ENCODE measurements at places on chromosomes 6 and 20.

DNA sequence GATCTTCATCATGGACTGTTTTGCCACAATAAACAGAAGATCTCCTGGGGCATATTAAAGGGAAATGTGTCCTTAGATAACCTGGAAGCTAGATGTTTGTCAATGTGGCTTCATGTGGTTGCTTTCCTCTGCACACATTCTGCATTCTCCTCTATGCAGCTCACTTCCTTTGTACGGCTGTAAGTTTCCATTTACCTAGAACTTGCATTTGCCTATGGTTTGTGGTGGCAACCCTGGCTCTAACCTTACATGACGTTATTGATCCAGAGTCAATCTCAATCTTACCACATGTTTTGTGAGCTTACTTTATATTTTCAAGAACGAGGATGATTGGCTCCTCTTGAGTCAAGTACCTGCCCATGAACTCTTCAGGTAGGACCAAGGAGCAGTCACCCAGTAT, 863.1 kb downstream of the MAFB start:
- DNase-seq = peak; percentile 74

- DNase-seq = no peak
These were observed 139.2 kb upstream of the PLN start for GRCh38 chr6:118408863-118409262.

DNA sequence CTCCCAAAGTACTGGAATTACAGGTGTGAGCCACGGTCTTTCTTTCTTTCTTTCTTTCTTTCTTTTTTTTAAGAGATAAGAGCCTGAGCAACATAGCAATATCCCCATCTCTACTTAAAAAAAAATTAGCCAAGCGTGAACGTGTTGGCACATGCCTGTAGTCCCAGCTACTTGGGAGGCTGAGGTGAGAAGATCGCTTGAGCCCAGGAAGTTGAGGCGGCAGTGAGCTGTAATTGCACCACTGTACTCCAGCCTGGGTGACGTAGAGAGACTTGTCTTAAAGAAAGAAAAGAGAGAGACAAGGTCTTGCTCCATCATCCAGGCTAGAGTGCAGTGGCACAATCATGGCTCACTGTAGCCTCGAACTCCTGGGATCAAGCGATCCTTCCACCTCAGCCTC, 162.0 kb upstream of the MLN start:
- DNase-seq = no peak

DNA sequence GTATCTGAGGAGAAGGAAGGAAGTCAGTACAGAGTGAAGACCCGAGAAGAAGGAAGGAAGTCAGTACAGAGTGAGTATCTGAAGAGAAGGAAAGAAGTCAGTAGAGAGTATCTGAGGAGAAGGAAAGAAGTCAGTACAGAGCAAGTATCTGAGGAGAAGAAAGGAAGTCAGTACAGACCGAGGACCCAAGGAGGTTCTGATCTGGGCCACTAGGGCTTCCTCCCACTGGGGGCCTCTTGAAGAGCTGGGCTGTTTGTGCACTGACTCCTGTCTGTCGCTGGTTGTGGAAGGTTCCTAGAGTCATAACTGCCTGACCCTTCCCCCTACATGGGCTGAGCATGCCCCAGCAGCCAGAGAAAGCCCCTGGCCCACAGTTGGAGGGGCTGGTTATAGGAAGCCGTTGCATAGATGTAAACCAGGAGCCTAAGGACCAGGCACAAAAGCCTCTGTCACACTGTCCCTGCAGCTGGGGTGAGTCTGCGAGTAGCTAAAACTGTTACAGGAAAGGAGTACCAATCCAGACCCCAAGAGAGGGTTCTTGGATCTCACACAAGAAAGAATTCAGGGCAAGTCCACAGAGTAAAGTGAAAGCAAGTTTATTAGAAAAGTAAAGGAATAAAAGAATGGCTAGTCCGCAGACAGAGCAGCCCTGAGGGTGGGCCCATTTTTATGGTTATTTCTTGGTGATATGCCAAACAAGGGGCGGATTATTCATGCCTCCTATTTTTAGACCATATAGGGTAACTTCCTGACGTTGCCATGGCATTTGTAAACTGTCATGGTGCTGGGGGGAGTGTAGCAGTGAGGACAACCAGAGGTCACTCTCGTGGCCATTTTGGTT, 395.9 kb downstream of the PREX1 start:
- no peak for DNase-seq

DNA sequence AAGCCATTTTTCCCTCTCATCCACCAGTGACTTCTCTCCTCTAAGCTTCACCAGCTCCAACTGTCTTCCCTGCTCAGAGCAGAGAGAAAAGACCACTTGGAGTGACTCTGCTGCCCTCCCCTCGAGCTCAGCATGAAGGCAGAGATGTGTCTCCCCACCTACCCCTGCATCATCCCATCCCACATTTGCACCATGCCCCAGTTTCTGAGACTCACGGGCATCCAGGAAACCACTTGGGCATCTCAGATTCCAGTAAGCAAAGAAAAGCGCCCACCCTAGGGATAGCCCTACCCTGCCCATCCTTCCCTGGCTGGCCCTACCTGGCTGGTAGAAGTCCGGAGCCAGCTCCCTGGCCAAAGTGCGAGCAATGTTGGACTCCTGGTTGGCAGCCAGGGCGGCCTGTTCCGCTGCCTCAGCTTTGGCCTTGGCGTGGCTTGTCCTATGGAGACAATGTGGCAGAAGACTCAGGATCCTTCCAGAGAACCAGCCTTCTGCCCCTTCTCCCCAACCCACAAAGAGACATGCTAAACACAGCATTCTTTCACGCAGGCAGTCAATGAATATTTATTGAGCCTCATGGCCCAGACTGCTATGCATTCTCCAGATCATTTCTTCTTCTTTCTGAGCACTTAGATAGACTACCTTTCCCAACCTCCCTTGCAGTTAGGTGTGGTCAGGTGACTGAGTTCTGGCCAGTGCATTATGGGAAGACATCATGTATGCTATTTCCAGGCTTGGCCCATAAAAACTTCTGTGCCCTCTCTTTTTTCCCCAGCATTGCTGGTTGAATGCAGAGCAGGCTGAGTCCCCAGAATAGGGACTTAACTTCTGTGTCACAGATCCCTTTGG, 68.6 kb downstream of the JPH2 start:
- DNase-seq = no peak

- DNase-seq = no peak
These were observed 398.0 kb upstream of the PLCB4 start for GRCh38 chr20:8670893-8671215.

DNA sequence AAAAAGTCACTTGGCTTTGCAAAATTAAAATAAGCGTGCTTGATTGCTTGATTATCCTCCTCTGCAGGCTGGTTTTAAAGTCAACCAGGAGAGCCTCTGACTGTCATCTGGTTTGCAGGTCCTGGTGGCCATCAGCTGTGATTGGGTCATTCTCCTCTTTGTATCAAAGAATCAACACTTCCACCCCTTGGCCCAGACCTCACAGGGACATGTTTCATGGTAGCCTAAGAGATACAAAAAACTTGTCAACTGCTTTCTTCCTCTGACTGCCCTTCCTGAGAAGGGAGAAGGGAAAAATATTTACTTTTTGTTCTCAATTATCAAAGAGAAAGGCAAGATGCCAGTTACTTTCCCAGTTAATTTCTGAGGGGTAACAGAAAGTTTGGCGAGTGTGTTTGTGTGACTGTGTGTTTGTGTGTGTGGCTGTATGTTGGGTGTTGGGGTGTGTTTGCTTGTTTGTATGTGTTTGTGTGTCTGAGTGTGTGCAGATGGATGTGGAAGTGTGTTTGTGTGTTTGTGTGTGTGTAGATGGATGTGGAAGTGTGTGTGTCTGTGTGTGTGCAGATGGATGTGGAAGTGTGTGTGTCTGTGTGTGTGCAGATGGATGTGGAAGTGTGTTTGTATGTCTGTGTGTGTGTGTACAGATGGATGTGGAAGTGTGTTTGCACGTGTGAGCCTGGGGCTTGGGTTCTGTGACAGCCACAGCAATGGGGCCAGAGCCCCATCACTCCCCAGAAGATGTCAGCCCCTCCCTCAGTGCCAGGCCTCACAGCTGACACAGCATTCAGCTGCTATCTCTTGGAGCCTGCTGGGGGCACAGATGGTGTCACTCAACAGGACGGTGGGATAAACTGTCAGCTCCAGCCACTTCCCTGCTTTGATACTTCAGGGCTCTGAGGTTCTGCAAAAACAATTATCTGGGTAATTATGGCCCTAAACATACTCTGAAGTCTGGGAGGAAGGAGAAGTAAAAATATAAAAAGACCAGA, 98.6 kb upstream of the RNF24 start:
- no peak for DNase-seq

GRCh38 chr6:155351273-155352129, 37.2 kb upstream of the TFB1M start:
- DNase-seq = no peak

DNA sequence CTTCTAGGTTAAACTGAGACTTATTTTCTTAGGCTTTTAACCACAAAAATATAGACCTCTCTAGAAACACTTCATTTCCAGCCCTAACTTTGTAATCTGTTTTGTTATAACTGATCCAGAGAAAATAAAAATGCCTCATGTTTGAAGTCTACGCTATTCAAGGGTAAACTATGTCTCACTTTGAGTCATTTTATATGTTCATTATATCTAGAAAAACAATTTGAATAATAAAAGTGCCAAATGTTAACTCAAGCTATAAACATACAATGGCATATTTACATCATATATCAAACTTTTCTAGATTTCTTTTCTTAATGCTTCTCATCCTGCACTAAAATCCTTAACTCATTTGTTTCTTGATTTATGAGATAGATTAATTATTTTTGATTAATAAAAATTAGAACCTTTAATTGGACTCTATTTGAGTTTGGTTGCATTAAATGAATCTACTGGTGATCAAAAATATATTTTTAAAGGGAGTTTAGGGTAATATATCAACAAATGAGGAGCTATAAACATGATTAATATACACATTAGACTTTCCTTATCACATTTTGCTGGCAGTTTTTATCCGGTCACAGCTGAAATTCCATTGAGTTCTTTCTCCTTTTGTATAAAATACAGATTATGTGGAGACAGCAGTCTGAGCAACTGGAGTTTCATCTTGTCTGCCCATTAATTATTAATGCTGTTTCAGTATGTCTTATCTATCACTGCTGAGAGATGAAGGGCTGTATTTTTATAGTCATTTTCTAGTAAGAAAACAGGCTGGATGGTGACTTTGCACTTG, 246.5 kb downstream of the TBX18 start:
- DNase-seq = no peak

DNA sequence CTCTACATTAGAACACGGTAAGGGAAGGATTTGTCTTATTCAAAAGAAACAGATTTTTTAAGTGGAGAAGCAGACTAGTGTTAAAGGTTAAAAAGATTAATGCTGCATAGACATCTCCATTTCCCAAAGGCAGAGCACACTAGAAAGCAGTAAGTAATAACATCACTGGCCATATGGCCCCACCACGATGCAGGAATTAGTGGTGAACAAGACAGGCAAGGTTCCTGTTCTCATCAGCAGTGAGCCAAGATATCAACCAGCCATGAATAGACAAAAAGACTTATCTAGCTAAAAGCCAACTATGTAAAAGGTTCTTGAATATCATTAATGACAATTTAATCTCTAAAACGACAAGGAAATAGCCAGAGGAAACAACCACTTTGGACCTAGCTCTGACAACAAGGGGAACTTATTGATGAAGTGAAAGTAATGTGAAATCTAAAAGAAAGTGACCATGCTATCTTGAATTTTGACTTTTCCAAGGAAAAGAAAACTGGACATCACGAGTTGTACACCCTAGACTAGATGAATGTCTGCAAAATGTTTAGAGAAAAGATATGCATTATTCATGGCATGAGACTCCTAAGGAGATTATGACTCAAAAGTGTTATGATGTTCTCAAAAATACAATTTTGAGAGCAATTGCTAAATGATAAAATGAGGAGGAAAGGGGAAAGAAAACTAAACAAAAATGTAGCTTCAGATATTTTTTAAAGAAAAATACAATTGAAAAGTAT, 157.9 kb upstream of the STXBP5 start:
- no peak for DNase-seq

GRCh38 chr20:54680439-54680838, 205.0 kb downstream of the DOK5 start:
- DNase-seq = no peak

DNA sequence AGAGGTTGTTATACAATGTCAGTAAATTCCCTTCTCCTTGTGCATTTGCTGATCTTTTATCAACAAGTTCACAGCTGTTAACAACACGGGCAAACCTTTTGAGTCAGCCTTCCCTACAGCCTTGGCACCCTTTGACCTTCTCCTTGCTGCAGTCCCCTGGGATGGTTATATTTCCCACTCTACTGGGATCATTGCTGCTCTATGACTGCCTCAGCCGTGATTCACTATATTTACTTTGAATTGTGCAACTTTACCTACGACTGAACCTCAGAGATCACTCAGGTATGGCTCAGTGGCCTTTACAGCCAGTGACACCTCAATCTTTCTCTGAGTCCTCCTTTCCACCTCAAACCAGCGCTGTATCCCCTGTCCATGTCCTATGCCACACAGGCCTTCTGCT, 1293.3 kb downstream of the EPHA7 start:
- DNase-seq = no peak

GRCh38 chr20:23166563-23166962, 80.4 kb upstream of the CD93 start:
- DNase-seq = no peak

GRCh38 chr6:17714879-17715851, 8.4 kb upstream of the NUP153 start:
- DNase-seq = peak; percentile 99

GRCh38 chr20:4664691-4665360, 56.9 kb upstream of the PRND start:
- no peak for DNase-seq

GRCh38 chr6:12335717-12336116, 45.6 kb downstream of the EDN1 start:
- no peak for DNase-seq

DNA sequence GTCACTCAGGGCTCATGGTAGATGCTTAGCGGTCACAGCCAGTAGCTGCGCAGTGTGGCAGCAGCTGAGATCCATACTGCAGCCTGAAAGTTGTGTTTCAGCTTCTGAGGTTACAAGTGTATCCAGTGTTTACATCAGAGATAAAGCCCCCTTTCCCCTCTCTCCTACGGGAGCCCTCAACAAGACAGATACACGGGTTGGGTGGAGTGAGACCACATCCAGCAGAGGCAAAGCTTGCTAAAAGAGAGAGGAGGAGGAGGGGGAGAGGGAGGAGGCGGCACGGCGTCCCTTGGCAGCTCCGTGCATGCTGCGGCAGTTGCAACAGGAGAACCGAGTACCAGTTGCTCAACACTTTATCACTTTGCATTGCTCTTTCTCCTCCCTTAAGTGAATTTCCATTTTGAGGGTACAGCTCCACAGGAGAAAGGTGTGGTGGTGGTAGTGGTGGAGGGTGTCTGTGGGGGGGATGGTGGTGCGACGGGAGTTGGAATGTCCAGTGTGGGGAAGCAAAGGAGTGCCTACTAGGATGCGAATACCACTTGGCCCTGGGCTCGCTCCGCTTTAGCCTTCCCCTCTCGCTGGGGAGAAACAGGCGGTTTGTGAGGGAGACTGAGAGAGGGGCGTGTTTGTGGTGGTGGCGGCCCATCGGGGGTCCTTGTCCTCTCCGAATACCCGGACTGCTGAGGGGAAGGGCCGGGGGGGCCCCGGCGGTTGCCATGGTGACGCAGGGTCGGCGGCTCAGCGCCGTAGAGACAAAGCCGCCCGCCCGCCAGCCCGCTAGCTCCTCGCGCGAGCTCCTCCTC, 405 bp upstream of the RNF182 start:
- peak; percentile 80 for DNase-seq
